Airway epithelial cell (primary cell): ENCODE measurements at places on chromosomes 13 and 19. TPM values are rescaled to one million over a fixed set of nuclear protein-coding genes. Genes with fewer than 3 reads are reported as not detected.

The MAST1 gene
- total RNA-seq = 0.23 and 0.42 TPM in 2 replicates

The ZNF850 gene
- total RNA-seq = 0.78 and 3.9 TPM in 2 replicates

The THSD8 gene
- not detected in 2 replicates for total RNA-seq

The SLC8A2 gene
- 0.28 and 1.3 TPM in 2 replicates for total RNA-seq

The CEACAM21 gene
- not detected in 2 replicates for total RNA-seq

The PALM3 gene
- 0.07 TPM in 1 of 2 replicates, not detected in the other for total RNA-seq

The ZNF177 gene
- 0.70 and 0.71 TPM in 2 replicates for total RNA-seq

The TMPRSS9 gene
- 0.05 TPM in 1 of 2 replicates, not detected in the other for total RNA-seq

The ZNF723 gene
- total RNA-seq = not detected in 2 replicates

The OR2Z1 gene
- not detected in 2 replicates for total RNA-seq

The SGTA gene
- 70.2 and 72.1 TPM in 2 replicates for total RNA-seq

The CRX gene
- not detected in 2 replicates for total RNA-seq
